ENCODE measurements at places on chromosomes 3 and 15.

DNA sequence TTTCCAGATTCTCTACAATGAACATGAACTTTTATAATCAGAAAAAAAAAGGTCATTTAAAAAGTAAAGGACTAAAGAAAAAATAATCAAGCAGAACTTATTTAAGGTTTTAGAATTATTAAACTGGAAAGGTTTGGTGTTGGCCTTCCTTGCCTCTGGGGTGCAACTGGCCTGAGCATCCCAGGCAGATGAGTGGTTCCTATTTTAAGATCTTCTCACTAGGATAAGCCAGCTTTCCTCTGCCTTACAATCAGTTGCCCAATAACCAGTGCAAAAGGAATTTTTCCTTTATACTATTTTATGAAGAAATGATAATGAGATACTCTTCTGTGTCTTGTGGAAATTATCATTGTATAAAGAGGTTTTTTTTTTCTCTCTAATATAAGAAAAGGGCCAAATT is 56.6 kb downstream of the SEC22A start:
- DNase-seq = no peak

DNA sequence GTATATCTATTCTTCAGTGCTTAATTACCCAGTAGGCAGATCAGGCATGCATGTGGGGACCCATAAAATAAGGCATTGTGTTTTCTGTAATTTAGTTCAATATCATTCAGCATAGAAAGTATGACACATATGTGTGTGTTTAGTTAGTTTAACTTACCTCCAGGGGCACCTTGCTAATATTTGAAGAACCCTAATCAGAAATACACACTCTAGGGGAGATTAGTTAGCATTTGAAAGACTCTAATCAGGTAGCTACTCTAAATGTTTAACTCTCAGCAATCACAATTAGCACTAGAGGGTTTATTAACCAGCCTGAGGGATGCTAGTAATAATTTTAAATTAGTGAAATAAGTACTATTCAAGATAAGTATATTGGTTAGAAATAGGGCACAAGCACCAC is 104.5 kb downstream of the ECT2 start:
- DNase-seq = no peak

GRCh38 chr15:29924750-29925149 is 102.5 kb upstream of the TJP1 start:
- DNase-seq = peak; percentile 81

DNA sequence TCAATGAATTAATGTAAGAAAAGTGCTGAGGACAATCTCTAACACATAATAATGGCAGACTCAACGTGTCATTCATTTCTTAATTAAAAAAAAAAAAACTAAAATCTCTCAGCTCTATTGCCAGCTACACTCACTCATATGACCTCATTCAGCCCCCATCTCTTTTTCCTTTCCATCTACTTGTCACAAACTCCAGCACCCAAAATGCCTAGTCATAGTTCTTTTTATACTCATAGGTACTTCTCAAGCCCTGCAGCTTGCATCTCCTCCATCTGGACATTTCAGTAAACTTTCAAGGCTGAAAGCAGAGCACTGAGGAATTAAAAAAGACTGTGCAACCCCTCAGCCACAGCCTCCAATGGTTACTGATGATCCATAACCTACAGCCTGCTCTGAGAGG is 109.8 kb downstream of the PLCH1 start:
- no peak for DNase-seq

GRCh38 chr15:74036271-74037170 is 42.0 kb downstream of the PML start:
- peak; percentile 82 for DNase-seq

DNA sequence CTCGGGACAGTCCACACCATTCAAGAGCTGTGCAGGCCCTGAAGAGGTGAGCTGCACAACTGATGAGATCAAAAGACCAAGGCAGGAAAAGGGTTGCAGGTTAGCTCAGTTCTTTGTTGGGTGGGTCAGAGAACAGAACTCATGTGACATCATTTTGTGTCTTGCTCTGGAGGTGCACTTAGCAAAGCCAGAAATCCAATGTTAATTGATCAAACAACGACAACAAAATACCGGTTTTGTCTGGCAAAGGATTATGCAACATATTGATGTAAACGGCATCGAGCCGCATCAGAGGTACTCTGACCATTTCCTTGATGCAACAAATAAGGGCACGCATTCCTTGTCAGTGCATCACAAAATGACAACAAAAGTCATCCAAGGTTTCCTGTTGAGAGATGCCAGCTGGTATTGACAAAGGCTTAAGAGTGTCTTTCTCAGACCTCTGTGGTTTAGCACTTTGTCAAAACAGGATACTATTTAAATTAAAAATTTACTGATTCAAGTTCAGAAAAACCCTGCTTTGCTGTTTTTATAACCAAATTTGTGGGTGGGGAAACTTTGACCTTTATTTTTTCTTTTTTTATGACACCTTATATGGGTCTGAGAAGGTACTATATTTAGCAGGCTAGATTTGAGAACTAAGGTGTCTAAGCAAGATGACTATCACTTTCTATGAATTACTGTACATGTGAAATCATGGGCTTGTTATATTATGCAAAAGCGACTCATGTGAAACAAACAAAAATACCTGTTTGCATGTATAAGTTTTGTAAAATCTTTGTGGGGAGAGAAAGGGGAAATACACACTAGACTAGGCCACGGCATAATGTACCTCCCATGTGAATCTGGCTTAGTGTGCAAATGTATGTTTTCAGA is 496.1 kb downstream of the FOXP1 start:
- DNase-seq = peak; percentile 43

DNA sequence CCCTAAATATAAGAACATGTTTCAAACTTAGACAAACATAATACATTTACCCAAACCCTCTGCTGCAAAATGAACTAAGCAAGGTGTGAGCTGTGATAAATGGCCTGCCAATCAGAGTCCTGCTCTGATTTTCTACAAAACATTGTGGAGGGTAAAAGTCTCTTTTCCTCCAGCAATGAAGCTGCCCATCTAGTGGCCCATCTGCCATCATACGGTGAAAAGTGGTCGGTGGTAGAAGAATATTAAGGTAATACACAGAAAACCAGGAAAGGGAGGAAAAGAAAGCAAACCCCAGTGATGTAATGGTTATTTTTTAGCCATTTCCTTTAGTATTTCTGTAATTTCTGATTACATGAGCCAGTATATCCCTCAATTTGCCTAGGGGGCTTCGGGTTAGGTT is 838.1 kb downstream of the TBL1XR1 start:
- no peak for DNase-seq

DNA sequence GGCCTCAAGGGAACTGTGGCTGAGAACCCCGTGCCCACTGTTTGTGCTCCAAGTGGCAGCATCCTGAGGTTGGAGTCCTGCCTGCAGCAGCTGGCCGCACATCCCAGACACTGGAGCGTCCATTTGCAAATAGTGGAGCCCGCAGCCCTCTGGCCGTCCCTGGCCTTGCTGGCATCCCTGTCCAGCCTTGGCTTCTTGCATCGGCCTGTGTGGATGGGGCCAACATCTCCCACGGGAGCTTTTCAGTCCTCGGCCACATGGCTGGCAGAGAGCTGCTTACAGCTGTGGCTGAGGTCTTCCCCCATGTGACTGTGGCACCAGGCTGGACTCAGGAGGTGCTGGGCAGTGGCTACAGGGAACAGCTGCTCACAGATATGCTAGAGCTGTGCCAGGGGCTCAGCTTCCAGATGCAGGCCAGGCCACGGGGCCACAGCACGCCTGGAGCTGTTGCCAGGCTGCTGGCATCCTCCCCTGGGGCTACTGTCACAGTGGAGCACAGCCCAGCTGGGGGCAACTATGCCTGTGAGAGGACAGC is 71.2 kb downstream of the FAM43A start:
- DNase-seq = no peak

GRCh38 chr3:43695863-43696262 is 5.1 kb downstream of the ABHD5 start:
- no peak for DNase-seq

DNA sequence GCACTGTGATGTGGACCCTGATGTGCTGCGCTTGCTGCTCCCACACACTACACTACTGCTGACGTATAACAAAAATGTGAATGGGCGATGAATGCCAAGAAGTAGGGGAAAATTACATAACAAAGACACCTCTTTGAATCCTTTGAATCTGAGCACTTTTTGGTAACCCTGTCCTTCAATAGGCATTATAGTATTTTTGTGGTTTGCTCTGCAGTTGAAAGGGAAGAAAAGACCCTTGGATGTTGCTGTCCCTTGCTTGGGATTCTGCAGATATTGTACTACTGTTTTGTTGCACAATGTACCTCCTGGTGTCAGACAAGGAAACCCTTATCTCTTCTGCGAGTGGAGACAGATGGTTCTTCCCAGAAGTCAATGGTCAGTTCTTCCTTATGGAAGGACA is 124.8 kb upstream of the UBE3A start:
- DNase-seq = no peak

DNA sequence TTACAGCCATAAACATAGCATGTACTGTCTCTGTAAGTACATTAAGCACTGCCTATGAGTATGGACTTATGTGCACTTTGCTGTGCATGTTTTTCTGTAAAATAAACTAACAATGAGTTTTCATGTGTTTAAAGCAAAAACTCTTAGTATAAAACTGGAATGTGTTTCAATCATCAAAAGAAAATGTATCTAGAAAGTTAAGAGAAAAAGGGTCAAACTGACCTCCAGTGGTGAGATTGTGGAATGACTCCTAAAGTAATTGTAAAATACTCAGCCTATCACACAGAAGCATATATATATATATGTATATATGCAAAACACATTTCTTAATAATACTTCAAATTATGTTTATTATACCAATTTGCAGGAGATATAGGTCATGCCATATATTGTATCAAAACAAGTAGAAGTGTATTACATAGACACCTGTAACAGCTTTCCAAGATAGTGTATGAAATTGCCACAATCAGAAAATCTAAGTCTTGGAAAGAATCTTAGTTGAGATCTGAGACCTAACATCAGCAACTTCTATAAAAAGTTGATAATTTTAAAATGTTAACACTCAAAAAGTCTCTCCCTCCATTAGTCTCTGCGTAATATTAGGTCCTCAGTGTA is 199.6 kb downstream of the FMN1 start:
- no peak for DNase-seq

- DNase-seq = no peak
Observed at GRCh38 chr15:50590288-50590687, 43.8 kb upstream of the USP50 start.

GRCh38 chr3:117063930-117064329 is 354.4 kb downstream of the TUSC7 start:
- no peak for DNase-seq

DNA sequence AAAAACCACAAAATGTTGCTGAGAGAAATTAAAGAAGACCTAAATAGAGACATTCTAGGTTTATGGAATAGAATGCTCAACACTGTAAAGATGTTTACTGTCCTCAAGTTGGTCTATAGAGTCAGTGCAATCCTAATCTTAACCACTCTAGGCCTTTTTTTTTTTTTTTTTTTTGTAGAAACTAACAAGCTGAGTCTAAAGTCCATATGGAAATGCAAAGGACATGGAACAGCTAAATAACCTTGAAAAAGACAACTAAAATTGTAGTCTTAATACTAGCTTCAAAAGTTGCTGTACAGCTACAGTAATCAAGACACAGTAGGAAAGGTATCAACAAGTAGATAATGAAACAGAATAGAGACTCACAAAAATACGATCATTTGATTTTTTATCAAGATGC is 32.9 kb downstream of the CDV3 start:
- DNase-seq = no peak

DNA sequence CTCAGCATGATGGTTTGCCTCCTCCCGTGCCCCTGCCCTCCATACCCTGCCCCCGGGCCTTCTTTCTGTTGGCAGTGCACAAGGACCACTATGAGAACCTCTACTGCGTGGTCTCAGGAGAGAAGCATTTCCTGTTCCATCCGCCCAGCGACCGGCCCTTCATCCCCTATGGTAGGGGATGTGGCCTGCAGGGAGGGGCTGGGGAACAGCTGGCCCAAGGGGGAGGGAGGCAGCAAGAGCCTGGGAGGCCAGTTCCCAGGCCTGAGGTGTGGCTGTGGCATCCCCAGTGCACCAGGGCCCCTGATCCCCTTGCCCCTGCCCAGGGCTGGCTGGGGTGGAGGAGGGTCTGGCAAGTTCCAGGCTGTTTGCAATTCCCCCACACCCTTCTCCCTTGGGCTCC is 2.6 kb upstream of the PLA2G4B start:
- DNase-seq = no peak

- DNase-seq = no peak
Observed at GRCh38 chr15:65884511-65884910, 15.2 kb downstream of the RAB11A start.

- DNase-seq = no peak
Observed at GRCh38 chr3:164332831-164333802, 745.2 kb downstream of the SI start.

DNA sequence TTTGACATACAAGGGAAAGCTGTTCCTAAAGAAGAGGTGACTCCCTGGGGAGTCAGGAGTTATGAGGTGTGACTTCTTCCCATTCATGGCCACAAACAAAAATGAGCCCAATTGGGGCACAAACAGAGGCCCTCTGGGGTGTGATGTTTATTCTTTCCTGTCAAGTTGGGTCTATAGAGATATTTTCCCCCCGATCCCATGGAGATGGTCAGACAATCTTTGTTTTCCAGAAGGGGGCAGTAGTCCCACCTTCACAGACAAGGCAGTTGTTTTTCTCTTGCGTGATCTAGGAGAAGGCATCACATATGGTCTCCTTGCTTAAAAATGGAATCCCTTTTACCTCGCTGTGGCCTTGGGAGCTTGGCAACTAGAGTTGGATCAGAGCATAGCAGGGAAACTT is 110.3 kb downstream of the MFSD1 start:
- DNase-seq = no peak

- DNase-seq = no peak
Observed at GRCh38 chr3:42106646-42107045, 15.5 kb downstream of the TRAK1 start.

GRCh38 chr3:153166206-153166605 is 4.2 kb downstream of the RAP2B start:
- no peak for DNase-seq

GRCh38 chr3:7271631-7272030 is 410.7 kb downstream of the GRM7 start:
- DNase-seq = no peak

GRCh38 chr3:197501496-197501878 is 54.3 kb downstream of the BDH1 start:
- peak; percentile 50 for DNase-seq

DNA sequence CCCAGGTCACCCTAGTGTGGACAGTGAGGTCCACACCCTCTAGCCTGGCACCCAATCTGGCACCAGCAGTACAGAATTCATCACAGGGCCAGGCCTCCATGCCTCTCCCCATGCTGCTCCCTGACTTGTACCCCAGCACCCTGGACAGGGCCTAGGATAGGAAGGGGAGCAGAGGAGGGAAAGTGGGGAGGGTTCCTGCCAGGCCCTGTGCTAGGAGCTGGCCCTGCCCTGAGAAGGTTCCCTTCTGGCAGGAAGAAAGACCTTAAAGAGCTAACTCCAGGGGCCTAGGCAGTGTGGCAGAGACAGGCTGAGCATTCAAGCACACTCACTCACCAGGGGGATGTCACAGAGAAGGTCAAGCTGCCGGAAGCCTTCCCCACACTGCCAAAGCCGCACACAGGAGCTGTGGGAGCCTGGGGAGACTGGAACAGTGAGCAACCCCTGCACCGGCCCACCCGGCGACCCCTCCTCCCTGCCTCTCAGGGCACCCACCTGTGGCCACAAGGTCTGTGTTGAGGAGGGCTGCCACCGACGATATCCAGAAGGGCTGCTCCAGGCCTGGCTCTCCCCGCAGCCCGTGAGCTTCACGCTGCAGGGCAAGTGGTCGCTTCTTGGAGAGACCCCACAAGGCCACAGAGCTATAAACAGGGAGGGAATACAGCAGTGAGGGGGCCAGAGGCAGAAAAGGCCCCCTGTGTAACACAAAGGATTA is 7.4 kb downstream of the RRP9 start:
- no peak for DNase-seq

- no peak for DNase-seq
Observed at GRCh38 chr3:180881065-180881801, 31.2 kb upstream of the FXR1 start.

GRCh38 chr15:95663156-95664100 is 667.1 kb upstream of the NR2F2 start:
- DNase-seq = peak; percentile 31

Data from hepatic stellate cell (primary cell).